ENCODE measurements at places on chromosomes 2 and 18. TPM values are rescaled to one million over a fixed set of nuclear protein-coding genes. Genes with fewer than 3 reads are reported as not detected.

The NYAP2 gene
- polyA plus RNA-seq, result 0.03 TPM

The LYG2 gene
- not detected for polyA plus RNA-seq

The PFN4 gene
- 0.12 TPM for polyA plus RNA-seq

The GKN2 gene
- not detected for polyA plus RNA-seq

GRCh38 chr2:43340066-43340465, 113.7 kb upstream of the ZFP36L2 start:
- H3K27ac ChIP-seq, result peak overlapping the region; percentile 87
- no peak overlapping the region for H3K4me3 ChIP-seq
- no peaks in the 10 kb centered on the region for H3K36me3 ChIP-seq
- DNase-seq, result no peak

DNA sequence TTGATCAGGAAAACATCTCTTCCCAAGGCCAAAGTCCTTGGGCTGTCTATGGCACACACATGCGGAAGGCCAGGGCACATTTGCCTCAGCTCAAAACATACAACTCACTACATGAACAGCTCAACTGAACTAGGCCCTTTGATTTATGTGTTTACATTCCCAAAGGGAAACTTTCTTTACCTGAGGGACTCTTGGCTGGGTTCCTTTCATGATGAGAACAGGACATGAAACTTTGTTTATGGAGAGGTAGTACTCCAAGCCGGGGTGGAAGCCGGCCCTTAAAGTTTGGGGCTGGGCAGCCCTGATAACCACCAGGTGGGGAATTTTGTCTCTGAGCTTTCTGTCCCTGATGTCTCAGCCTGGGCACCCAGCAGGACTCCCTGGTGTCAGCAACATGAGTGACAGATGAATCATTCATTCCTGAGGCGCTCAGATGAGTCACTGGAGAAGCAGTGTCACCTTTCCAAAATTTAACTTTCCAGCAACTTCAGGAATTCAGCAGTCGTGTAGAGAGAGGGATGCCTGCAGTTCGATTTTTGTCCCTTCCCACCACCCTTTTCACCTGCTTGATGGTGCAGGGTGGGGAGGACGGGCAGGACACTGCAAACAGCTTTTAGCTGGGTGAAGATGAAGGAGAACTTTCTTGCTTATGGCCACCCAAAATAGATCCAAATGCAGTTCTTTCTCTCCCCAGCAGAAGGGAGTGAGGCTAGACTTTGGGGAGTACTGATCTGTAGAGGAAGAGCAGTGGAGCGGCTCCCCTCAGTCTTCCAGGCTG, 331.6 kb downstream of the DYSF start:
- no peak overlapping the region for H3K4me3 ChIP-seq
- H3K36me3 ChIP-seq, result no peaks in the 10 kb centered on the region
- peaks cover 16% of the 10 kb centered on the region for H3K4me1 ChIP-seq

GRCh38 chr2:234211797-234212196, 161.3 kb downstream of the SPP2 start:
- DNase-seq, result no peak
- H3K27me3 ChIP-seq, result peaks cover 10% of the 10 kb centered on the region
- H3K36me3 ChIP-seq, result no peaks in the 10 kb centered on the region
- H3K4me1 ChIP-seq, result no peaks in the 10 kb centered on the region
- no peak overlapping the region for H3K4me3 ChIP-seq

- no peak for DNase-seq
- H3K4me3 ChIP-seq, result peak overlapping the region; percentile 84
Measured at GRCh38 chr2:105038383-105039061, 653 bp downstream of the MRPS9 start.

- H3K4me3 ChIP-seq, result no peak overlapping the region
- no peaks in the 10 kb centered on the region for H3K27me3 ChIP-seq
- no peaks in the 10 kb centered on the region for H3K36me3 ChIP-seq
- no peak for DNase-seq
- no peak overlapping the region for H3K27ac ChIP-seq
- no peaks in the 10 kb centered on the region for H3K4me1 ChIP-seq
Measured at GRCh38 chr2:4673025-4673489, 969.7 kb downstream of the DCDC2C start.

DNA sequence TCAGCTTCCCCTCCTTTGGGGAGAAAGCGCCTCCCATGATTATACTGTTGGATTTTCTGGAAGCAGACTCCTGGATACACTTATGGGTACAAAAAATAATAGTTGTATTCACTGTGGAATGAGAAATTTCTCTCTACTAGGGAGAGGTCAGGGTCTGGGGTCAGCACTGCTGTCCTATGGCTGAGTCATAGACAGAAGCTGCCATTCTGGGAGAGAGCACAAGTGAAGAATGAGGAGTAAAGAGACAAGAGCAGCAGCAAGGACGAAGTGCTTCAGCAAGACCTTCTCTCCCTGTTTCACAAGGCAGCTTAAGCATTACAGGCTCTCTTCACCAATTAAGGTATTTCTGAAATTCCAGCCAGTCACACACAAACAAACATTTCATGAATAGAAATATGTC, 10.1 kb upstream of the UNC80 start:
- no peaks in the 10 kb centered on the region for H3K36me3 ChIP-seq
- no peaks in the 10 kb centered on the region for H3K4me1 ChIP-seq
